Activated T-helper 17 cell treated with anti-CD3 and anti-CD28 coated beads, Interleukin-2, amount 50 U/mL, for 72 hours (primary cell): ENCODE measurements at places on chromosomes 1 and 21. TPM values are rescaled to one million over a fixed set of nuclear protein-coding genes. Genes with fewer than 3 reads are reported as not detected.
A peak's percentile ranks its signal among the peaks of the same experiment; 100 is the strongest.

FAF1 gene
- 55.5 TPM for total RNA-seq

DRAXIN gene
- total RNA-seq: 0.04 TPM

PLA2G2F gene
- total RNA-seq: not detected

RASSF5 gene
- 162 TPM for total RNA-seq

CAMK1G gene
- total RNA-seq: 0.21 TPM

MAP3K21 gene
- total RNA-seq: 17.7 TPM

LCK gene
- 228 TPM for total RNA-seq

DNA sequence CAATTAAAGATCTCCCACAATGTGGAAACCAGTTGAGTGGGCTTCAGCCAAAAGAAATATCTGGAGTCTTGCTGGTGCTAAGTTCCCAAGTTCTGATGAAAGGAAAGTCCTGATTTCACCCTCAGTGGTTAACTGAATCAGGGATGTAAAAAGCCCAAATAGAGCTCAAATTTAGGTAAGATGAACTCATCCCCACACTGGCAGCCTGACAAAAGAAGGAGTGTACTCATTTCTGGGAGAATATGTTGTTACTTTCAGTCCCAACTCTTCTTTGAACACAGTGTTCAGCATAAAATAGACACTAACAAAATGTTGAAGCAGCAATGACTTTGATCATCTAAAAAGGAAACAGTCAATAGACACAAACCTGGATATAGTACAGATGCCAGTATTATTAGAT is 91.7 kb downstream of the CHRM3 start:
- H3K4me3 ChIP-seq: no peak overlapping the region
- no peak for ATAC-seq
- no peak overlapping the region for H3K27ac ChIP-seq
- H3K27me3 ChIP-seq: no peaks in the 10 kb centered on the region
- H3K4me1 ChIP-seq: no peaks in the 10 kb centered on the region

DNA sequence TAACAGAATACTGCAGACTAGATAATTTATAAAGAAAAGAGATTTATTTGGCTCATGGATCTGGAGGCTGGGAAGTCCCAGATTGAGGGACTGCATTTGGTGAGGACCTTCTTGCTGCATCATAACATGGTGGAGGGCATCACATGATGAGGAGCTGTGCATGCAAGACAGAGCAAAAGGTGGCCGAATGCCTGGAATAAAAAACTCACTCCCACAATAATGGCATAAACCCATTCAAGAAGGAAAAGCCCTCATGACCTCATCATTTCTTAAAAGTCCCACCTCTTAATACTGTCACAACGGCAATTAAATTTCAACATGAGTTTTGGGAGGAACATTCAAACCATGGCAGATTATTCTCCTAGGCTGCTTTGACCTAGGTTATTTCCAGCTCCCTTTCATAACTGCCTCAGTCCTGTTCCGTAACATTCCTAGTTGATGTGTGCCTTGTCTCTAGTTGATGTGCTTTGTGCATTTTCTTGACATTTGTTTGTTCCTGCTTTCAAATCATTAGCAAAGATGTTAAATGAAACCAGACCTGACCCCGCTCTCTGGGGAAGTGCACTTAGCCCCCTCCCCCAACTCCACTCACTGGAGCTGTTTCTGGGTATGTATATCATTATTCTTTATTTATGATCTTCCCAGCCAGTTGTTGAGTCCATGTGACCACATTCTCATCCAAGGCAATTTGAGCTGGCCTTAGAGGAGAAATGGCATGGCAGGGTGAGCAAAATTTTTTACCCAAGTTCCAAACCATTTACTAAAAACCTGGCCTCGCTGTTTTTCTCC is 148.5 kb downstream of the GDAP2 start:
- no peaks in the 10 kb centered on the region for H3K36me3 ChIP-seq
- peaks cover 6% of the 10 kb centered on the region for H3K4me1 ChIP-seq
- H3K4me3 ChIP-seq: no peak overlapping the region
- ATAC-seq: no peak
- H3K27me3 ChIP-seq: no peaks in the 10 kb centered on the region
- H3K27ac ChIP-seq: no peak overlapping the region

GRCh38 chr1:65558215-65558614 is 137.7 kb downstream of the LEPR start:
- H3K27ac ChIP-seq: no peak overlapping the region
- H3K36me3 ChIP-seq: no peaks in the 10 kb centered on the region

- no peak for ATAC-seq
- H3K27ac ChIP-seq: no peak overlapping the region
- H3K4me3 ChIP-seq: no peak overlapping the region
- H3K4me1 ChIP-seq: no peaks in the 10 kb centered on the region
These were observed 106.7 kb upstream of the COL6A1 start for GRCh38 chr21:45874716-45875415.

DNA sequence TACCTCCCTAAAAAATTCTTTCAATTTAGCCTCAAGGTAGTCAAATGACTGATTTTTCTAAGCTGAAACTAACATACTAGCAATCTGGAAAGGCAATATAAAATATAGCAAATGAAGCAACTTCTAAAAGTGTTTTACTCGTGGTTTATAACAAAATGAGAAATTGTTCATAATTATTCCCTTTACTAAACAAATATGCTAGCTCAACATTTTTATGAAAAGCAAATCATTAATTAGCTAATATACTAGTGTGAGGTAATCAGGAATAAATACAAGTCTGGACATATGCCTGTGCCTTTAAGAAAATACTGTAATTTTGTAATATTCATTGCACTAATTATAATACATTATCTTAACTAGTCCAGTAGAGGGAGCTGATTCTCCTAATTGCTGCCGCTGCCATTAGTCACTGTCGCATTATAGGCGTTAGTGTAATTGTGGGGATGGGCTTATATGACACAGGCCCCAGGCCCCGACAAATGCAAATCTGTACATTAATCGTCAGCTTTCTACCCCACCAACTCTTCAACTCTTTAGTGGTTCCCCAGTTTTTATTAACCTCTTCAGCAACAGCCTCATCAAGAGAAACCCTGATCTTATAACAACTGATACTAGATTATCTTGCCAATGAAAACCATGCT is 160.9 kb downstream of the GABPA start:
- H3K4me1 ChIP-seq: no peaks in the 10 kb centered on the region
- peaks cover 18% of the 10 kb centered on the region for H3K36me3 ChIP-seq
- ATAC-seq: peak; percentile 59
- no peak overlapping the region for H3K4me3 ChIP-seq

DNA sequence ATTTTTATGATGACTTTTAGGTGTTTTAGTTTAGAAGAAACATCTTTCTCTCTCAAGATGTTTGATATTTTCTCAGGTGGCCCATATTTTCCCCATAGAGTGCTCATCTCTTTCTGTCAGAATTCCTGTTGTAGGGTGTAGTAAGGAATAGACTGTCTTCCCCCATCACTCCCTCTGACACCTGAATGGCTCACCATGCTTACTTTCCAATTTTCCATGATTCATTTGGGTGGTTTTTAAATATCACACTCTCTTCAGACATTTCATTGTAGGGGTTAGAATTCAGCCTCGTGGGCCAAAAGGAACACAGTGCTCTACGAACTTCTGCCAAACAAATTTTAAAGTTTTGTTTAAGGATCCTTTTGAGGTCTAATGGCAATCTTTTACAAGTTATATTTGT is 24.0 kb downstream of the GIPC2 start:
- no peaks in the 10 kb centered on the region for H3K4me1 ChIP-seq
- ATAC-seq: no peak
- peaks cover 11% of the 10 kb centered on the region for H3K27me3 ChIP-seq
- H3K27ac ChIP-seq: no peak overlapping the region

- H3K4me1 ChIP-seq: no peaks in the 10 kb centered on the region
- no peak overlapping the region for H3K4me3 ChIP-seq
- no peaks in the 10 kb centered on the region for H3K36me3 ChIP-seq
- H3K27ac ChIP-seq: no peak overlapping the region
- peaks cover 30% of the 10 kb centered on the region for H3K27me3 ChIP-seq
These were observed 49.4 kb downstream of the C1orf198 start for GRCh38 chr1:230818901-230819300.

DNA sequence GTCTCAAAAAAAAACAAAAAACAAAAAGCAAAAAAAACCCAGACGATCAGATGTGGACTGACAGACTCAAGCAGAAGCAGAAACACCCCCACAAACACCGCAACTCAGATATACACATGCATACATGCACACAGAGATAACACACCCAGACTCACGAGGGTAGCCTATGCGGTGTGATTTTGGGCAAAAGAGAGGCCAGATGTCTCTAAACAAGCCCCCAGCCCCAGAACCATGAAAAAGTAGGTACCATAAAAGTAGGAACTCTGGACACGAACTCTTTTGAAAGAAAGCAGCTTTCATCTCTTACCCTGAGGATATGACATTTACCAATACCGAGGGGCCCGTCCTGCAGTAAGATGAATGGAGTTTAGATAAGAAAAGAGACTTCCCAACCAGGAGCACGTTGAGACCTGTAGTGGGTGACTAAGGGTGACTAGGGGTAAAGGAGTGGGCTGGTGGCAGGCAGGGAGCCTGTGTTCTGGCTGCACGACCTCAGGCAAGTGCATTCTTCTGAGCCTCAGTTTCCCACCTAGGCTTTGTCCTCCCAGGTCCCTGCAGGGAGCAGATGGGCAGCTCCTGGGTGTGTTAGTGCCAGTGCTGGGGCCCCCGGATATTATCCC is 1.5 kb upstream of the TINAGL1 start:
- peaks cover 20% of the 10 kb centered on the region for H3K27me3 ChIP-seq
- no peaks in the 10 kb centered on the region for H3K36me3 ChIP-seq
- H3K27ac ChIP-seq: no peak overlapping the region

- H3K4me3 ChIP-seq: no peak overlapping the region
- ATAC-seq: no peak
- peaks cover 3% of the 10 kb centered on the region for H3K27me3 ChIP-seq
- H3K27ac ChIP-seq: no peak overlapping the region
- no peaks in the 10 kb centered on the region for H3K36me3 ChIP-seq
These were observed 3.5 kb upstream of the KRTAP10-4 start for GRCh38 chr21:44569861-44570517.

- H3K27ac ChIP-seq: no peak overlapping the region
- H3K4me3 ChIP-seq: peak overlapping the region; percentile 10
- H3K4me1 ChIP-seq: peaks cover 9% of the 10 kb centered on the region
- H3K36me3 ChIP-seq: no peaks in the 10 kb centered on the region
- H3K27me3 ChIP-seq: no peaks in the 10 kb centered on the region
These were observed 45.8 kb downstream of the TMCC2 start for GRCh38 chr1:205273551-205273982.

- ATAC-seq: no peak
- H3K4me3 ChIP-seq: no peak overlapping the region
- peak overlapping the region; percentile 60 for H3K27ac ChIP-seq
These were observed 5.4 kb downstream of the MEAF6 start for GRCh38 chr1:37509181-37509580.

DNA sequence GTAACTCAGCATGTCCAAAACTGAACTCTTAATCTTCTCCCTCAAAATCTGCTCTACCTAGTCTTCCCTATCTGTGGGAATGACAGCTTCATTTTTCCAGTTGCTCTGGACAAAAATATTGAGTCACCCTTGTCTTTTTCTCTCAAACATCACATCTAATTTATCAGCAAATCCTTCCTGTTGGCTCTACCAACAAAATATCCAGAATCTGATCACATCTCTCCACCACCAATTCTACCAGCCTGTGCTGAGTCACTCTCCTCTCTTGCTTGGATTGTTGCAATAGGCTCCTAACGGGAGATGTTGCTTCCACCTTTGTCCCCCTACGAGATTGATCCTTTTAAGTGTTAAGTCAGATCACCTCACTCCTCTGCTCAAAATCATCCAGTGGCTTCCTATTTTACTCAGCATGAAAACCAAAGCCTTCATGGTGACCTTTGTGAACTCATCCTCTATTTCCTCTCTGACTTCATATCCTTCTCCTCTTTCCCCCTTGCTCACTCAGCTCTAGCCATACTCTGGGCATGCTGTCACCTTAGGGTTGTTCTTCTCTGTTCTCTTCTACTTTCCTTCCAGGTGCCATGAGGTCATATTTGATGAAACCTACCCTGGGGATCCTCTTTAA is 21.5 kb upstream of the SMYD2 start:
- no peak overlapping the region for H3K27ac ChIP-seq
- H3K36me3 ChIP-seq: no peaks in the 10 kb centered on the region
- peaks cover 45% of the 10 kb centered on the region for H3K27me3 ChIP-seq
- no peak overlapping the region for H3K4me3 ChIP-seq
- peaks cover 9% of the 10 kb centered on the region for H3K4me1 ChIP-seq

- H3K4me1 ChIP-seq: peaks cover 52% of the 10 kb centered on the region
- ATAC-seq: peak; percentile 39
- H3K36me3 ChIP-seq: peaks cover 52% of the 10 kb centered on the region
- no peaks in the 10 kb centered on the region for H3K27me3 ChIP-seq
- peak overlapping the region; percentile 99 for H3K27ac ChIP-seq
These were observed 59.2 kb upstream of the ATP5PO start for GRCh38 chr21:33974513-33975468.

DNA sequence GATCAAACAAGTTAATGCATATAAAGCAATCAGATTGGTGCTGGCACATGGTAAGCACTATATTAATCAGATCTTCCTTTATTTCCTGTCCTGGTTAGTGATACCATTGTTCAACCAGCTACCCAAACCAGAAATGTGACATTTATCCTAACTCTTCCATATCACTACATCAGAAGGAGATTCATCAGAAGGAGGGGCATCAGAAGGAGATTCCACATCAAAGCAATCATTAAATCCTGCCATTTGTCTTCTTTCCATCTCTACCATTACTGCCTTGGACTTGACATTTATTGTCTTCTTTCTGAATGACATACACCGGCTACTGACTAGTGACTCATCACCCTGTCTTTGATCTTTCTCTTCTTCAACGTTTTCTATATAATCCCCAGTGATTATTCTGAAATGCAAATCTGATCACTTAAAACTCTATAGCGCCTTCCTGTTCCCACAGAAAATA is 75.0 kb downstream of the DNM3 start:
- ATAC-seq: peak; percentile 87
- no peaks in the 10 kb centered on the region for H3K27me3 ChIP-seq
